ENCODE measurements at places on chromosomes 11 and 22.

GRCh38 chr11:75576017-75576416 is 14.0 kb downstream of the SERPINH1 start:
- no peak for DNase-seq

- no peak for DNase-seq
Measured at GRCh38 chr22:29722587-29722986, 2.8 kb downstream of the CABP7 start.

GRCh38 chr22:39581303-39581702 is 10.8 kb downstream of the CACNA1I start:
- DNase-seq: no peak

- peak; percentile 84 for DNase-seq
Measured at GRCh38 chr22:21952586-21953571, at the start of gene PPM1F. TSS of gene PPM1F (minus strand) at chr22:21952848. CDS start at chr22:21946048, 6,800 bp downstream.
